ENCODE measurements at places on chromosomes 1 and 21.

- DNase-seq, result no peak
Measured at GRCh38 chr21:42515708-42516502, 2.3 kb downstream of the SLC37A1 start.

- DNase-seq, result peak; percentile 62
Measured at GRCh38 chr1:54121482-54122134, 31.2 kb downstream of the CDCP2 start.

DNA sequence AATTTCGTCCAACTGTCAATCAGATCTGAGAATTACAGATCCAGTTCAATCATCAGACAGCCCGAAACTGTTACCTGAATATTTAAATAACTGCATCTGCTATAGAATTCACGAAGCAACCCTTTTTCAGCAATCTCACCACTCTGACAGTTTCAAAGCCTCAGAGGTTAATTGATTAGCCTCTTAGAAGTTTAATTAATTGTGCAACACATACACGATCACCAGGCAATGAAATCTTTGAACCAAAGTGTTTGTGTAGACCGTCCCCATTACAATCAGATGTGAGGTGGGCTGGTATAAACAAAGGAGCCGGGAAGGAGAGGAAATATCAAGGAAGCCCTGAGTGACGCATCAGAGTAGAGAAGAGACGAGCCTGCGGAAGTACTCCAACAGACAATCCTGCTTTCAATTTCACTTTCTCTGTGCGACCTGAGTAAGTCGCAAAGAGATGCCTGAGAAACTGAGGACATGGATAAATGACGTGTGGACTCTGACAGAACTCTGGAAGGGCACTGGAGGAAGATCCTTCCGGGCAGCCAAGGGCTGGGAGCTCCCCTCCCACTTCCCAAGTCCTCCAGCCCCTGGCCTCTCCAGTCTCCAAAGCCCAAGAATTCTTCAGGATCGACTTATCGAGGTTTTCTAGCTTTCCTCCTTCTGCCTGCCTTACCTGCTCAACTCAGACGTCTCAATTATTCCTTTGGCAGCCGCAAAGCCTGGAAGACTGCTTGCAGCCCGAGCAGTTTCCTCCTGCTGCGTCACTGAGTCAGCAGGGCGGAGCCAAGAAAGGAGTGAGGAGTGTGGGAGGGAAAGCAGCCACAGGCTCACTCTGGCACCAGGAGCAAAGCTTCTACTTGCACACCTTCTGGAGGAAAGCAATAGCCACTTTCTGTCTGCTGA, at the start of gene RNASEL:
TSS of gene RNASEL (minus strand) at position 757 of the 897 bp plus-strand sequence. CDS start 2,450 bp downstream, outside the sequence.
- peak; percentile 70 for DNase-seq

- peak; percentile 21 for DNase-seq
Measured at GRCh38 chr1:109901524-109902145, 9.0 kb upstream of the CSF1 start.

DNA sequence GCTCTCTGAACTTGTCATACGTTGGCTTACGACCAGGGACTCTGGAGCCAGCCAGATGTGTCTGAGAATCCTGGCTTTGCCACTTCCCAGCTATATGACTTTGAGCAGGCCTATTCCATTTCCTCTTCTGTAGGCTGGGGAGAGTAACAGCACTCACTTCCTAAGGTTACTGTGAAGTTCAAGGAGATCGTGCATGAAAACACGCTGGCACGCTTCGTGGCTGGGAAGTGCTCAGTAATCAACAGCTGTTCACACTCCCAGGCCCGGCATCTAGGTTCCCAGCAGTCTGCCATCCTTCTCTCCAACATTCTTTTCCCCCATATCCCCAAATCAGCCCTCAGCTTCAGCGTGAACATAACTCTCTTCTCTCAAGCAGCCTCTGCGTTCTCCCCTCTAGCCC, 2.0 kb downstream of the ASCL5 start:
- no peak for DNase-seq

GRCh38 chr1:21517660-21518480, 8.6 kb downstream of the ALPL start:
- DNase-seq, result no peak

GRCh38 chr1:112904071-112904830, 51.7 kb downstream of the SLC16A1 start:
- peak; percentile 86 for DNase-seq

- DNase-seq, result no peak
Measured at GRCh38 chr1:22344851-22345560, 106.6 kb upstream of the ZBTB40 start.

DNA sequence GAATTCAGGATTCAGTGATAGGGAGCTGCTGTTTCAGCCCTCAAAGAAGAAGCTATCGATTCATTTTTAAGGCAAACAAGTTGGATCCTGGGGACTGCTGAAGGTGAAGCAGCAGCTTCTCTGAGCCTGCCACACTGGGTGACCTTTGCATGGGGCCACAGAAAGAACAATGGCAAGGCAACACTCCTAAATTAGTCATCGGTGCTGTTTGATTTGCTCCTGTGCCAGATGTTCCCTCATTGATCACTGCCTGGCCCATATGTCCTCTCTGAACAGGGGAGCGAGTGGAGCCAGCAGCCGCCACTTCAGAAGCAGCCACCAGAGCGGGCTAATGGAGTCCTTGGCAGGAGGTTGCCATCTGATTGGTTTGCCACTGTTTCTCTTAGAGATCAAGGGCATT, 391.5 kb downstream of the NTNG1 start:
- no peak for DNase-seq

DNA sequence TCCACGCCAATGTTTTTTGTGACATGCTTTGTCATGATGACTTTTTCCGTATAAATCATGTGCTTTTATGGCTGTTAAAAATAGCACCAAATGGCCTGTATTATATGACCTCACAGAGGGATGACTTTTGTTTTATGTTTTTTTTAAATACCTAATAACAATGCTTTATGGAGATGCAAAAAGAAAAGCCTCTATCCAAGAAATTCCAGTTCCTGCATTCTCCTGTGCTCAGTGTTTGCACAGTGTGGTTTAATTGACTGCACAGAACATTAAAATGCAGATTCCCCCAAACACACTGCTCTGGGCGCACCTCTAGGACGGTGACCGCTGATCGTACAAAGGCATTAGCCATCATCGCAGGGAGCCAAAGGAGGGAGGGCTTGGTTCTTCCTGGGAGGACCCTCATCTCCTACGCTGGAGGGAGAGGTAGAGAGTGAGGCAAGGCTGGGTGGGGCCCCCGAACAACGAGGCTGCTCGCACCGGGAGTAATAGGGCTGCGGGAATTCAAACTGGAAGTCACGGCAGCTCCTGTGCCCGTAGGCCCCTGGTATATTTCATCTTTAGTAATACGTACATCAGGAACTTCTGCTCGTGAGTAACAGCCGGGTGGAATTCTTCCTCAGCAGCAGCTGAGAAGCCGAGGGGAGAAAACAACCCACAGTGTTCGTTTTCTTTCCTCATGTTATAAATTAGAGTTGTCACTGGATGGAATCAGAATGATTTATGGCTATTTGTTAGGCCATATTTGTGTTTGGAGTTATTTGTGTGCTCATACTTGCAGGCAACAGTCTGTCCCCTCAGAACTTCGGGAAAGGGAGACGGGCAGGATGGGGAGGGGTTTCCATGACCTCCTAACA, 465.6 kb downstream of the CAMTA1 start:
- no peak for DNase-seq

- no peak for DNase-seq
Measured at GRCh38 chr1:183087001-183087400, 63.8 kb downstream of the LAMC1 start.

DNA sequence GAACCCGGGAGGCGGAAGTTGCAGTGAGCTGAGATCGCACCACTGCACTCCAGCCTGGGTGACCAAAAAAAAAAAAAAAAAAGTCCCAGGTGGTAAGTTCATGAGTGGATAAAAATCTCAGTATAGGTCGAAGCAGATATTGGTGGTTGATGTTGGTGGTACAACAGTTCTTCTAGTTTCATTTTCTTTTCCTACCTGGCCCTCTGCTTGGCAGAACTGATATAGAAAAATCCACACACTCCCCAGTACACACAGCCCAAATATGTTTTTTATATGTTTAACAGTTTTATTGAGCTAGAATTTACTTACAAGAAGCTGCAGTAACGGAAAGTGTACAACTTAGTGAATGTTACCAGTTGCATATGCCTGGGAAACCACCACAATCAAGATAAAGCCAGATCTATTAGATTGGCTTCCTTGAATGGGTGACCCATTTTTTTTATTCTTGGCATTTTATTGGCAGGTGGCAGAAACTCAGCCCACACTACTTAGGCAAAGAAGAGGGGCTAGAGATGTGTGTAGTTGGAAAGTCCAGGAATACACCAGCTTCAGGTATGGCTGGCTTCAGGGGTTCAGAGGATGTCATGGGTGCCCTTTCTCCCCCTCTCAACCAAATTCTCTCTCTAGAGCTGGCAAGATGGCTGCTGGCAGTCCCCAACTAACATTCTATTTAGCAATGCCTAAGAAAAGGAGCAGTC, 118.3 kb upstream of the SLC25A33 start:
- no peak for DNase-seq

GRCh38 chr1:191101960-191102359, 624.3 kb upstream of the BRINP3 start:
- DNase-seq, result no peak

GRCh38 chr1:237972186-237972585, 81.5 kb upstream of the ZP4 start:
- DNase-seq, result no peak

- no peak for DNase-seq
Measured at GRCh38 chr1:246404078-246404477, 103.0 kb downstream of the SMYD3 start.

GRCh38 chr1:30732277-30732996, 9.1 kb upstream of the MATN1 start:
- DNase-seq, result no peak

GRCh38 chr1:170424346-170424745, 107.6 kb upstream of the GORAB start:
- DNase-seq, result no peak

DNA sequence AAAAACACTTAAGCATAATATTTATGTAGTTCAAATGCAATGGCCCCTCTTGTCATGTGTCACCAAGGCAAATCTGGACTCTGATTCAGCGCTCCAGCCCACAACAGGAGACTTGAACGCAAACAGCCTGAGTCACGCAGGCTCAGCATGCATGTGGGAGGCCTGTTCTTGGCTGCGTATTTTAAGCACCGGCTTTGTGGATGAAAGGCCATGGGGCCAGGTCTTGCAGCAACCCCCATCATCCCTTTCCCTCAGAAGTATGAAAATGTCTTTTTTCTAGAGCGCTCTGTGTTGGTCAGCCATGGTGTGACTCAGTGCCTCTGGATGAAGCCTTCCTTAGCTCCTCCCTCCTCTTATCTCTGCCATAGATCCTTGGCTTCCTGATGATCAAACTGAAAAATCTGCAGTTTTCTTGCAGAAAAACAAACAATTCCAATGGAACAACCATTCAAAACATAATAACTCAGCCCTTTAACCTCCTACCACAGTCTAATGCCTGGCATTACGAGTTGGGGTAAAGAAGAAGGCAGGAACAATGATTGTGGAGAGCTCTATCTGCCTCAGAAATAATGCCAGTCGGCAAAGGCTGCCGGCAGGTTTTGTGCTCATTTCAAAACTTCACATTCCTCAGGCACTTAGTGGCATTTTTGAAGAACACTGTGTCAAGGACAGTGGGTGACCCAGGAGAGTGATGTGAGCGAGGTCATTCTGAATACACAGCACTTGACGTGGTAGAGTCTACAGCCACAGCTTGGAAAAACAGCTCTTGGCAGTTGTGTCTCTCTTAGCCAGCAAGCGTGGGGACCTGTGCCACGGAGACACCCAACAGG, 167.5 kb downstream of the CLIC6 start:
- peak; percentile 34 for DNase-seq

DNA sequence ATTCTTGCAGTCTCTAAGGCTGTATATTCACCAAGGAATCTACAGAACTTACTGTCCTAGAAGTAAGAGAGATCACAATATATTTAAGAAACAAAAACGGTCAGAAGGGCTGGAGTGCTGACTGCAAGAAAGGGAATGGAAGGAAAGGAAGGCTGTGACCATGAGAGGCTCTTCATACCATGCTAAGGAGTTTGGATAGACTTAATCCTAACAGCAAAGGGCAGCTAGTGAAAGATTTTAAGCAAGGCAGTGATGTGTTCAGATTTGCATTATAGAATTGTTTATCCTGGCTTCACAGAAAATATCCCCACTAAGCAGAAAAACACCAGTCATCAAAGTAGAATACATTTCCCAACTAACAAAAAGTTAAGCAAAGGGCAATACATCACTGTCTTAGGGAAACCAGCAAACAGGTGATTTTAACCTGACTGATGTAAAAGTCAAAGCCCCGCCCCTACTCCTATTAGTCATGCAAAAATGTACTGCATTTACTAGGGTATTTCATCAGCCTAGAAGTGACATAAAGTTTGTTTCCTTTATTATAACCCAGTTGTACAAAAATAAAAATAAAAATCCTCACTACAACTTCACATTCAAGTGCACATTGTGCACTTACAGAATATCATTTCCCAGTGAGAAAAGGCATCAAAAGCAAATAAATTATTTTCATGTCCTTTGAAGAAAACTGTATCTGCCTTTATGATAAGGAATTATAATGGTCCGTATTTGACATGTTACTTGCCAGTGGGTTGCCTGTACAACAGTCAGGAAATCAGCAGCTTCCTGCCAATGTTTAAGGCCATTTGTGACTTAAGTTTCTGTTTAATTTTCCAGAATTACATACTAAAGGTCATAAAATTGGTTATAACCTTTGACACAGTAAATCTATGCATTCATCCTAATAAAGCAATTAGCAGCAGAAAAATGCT, 17.2 kb downstream of the JAK1 start:
- DNase-seq, result peak; percentile 59

DNA sequence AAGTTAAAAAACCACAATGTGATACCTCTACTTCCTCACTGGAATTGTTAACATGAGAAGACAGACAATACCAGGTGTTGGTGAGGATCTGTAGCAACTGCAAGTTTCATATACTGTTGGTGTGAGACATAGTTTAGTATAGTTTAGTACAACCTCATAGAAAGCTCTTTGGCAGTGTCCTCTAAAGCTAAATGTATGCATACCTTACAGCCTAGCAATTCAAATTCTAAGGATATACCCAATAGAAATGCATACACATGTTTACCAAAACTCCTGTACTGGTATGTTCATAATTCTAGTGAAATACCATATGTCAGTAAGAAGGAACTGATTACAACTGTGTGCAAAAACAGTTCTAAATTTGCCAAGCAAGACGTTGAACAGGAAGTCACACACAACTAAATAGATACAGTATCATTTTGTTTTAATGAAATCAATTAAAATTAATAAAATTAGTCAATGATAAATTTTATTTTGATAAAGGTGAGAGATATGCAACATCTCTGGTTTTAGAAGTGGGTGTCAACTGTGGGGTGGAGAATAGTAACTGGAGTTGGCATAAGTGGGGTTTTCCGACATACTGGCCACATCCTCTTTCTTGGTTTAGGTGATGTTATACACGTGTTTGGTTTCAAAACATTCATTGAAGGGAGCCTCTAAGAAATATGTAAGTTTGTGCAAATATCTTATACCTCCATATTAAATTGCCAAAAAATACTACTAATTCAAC, 450.7 kb downstream of the PTPRC start:
- peak; percentile 78 for DNase-seq

GRCh38 chr1:157056269-157056668, 10.7 kb upstream of the ARHGEF11 start:
- no peak for DNase-seq

GRCh38 chr1:18015719-18016118, 91.9 kb upstream of the IGSF21 start:
- no peak for DNase-seq
